Urothelium cell line (cell line): ENCODE measurements at places on chromosomes 2 and 18.

DNA sequence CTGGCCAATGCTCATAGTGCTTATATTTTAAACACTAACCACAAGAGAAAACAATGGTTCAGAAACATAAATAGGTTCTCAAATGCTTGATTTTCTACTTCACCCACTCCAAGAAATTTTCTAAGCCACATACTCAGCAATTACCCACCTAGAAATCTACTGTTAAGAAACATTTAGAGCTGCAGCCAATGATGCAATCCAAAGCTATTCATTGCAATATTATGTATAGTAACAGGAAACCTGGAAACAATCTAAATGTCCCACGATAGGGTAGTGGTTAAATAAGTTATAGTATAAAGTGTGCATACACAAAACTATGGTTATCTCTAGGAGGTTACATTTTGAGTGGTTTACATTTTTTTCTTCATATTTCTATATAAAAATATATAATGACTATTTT, 5.7 kb downstream of the FAM237A start:
- DNase-seq: no peak

GRCh38 chr2:100256416-100256815, 65.9 kb downstream of the LONRF2 start:
- no peak for DNase-seq

DNA sequence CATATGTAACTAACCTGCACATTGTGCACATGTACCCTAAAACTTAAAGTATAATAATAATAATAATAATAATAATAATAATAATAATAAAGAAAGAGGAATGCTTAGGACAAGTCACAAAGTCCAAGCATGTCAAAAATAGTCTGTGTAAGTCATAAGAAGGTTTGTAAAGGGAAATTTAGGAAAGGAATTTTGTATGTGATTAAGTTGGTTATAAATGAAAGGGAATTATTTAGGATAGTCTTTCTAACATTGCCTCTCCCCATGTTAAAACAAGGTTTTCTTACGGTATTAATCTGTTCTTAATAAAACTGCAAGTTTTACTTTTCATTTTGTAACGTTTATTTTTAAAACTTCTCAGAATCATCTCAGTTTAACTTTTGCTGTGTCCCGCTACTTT, 62.8 kb downstream of the SESTD1 start:
- DNase-seq: no peak

DNA sequence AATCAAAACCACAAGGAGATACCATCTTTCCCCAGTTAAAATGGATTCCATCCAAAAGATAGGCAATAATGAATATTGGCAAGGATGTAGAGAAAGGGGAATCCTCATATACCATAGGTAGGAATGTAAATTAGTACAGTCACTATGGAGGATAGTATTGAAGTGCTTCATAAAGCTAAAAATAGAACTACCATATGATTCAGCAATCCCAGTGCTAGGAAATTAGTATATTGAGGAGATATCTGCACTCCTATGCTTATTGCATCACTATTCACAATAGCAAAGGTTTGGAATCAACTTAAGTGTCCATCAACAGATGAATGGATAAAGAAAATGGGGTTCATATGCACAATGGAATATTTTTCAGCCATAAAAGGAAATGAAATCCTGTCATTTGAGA, 251.2 kb downstream of the ZNF804A start:
- no peak for DNase-seq

DNA sequence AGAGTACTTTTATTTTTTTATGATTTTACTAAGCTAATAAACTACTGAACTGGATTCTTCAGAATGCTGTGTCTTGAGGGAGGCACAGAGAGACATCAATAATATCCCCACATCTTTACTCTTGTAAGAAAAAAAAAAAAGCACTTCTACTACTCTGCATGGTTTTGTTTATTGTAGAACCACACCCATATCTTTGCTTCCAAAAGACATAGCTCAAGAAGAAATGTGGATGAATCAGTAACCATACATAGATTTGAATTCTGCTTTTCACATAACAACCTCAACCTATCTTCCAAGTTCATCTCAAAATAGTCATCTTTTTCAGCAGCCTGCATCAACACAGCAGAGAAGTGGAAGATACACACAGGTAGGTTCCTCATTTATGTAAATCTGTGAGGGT, 12.2 kb upstream of the COL5A2 start:
- no peak for DNase-seq
